ENCODE measurements at places on chromosomes 7 and 10.

DNA sequence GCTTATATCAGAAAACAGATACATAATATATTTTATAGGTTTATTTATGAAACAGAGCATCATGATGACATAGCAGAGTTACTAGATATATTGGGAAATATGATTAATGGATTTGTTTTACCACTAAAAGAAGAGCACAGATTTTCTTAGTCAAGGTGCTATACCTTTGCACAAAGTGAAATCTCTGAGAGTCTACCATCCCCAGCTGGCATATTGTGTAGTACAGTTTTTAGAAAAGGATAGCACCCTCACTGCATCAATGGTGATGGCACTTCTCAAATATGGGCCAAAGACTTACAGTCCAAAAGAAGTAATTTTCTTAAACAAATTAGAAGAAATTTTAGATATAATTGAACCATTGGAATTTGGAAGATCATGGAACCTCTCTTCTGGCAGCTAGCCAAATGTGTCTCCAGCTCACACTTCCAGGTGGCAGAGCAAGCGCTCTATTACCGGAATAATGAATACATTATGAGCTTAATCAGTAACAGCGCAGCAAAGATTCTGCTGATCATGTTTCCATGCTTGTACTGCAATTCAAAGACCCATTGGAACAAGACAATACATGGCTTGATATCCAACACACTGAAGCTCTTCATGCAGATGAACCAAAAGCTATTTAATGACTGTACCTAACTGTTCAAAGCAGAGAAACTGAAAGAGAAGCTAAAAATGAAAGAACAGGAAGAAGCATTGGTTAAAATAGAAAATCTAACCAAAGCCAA is 21.9 kb upstream of the CREB3L2 start:
- no peak for DNase-seq

GRCh38 chr7:150716939-150717338 is 526 bp downstream of the GIMAP1 start:
- no peak for DNase-seq

- DNase-seq, result no peak
Measured at GRCh38 chr10:132512693-132513345, 24.8 kb upstream of the INPP5A start.

GRCh38 chr7:99557940-99558305 is 519 bp upstream of the ZNF655 start:
- no peak for DNase-seq

DNA sequence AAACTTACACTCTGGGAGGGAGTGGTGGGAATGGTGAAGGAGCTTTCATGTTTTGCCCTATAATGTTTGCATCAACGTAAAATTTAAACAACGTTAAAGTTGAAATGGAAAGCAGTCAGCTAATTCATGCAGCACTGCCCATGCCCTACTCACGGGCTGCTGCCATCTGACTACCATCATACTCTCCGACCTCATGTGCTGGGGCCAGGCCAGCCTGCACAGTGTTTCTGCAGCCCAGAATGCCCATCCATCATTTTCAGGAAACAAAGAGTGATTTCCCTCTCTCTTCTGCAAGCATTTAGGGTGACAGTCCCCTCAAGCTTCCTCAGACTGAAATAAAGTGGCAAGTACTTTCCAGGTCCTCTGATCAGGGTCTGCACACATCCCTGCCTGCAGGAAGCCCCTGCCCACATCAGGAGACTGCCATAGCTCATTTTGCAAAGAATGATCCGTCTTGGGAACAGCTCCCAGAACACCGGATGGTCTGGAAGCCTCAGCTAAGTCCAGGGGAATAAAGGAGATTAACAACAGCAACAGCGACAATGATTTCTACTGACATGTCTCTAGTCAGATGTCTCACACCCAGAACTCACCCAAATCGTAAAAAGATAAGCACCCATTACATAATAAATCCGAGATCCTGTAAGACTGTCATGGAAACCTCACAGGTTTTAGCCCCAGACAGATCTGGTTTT is 40.3 kb downstream of the ARHGAP22 start:
- no peak for DNase-seq

- DNase-seq, result no peak
Measured at GRCh38 chr7:91875851-91876250, 4.7 kb downstream of the MTERF1 start.

DNA sequence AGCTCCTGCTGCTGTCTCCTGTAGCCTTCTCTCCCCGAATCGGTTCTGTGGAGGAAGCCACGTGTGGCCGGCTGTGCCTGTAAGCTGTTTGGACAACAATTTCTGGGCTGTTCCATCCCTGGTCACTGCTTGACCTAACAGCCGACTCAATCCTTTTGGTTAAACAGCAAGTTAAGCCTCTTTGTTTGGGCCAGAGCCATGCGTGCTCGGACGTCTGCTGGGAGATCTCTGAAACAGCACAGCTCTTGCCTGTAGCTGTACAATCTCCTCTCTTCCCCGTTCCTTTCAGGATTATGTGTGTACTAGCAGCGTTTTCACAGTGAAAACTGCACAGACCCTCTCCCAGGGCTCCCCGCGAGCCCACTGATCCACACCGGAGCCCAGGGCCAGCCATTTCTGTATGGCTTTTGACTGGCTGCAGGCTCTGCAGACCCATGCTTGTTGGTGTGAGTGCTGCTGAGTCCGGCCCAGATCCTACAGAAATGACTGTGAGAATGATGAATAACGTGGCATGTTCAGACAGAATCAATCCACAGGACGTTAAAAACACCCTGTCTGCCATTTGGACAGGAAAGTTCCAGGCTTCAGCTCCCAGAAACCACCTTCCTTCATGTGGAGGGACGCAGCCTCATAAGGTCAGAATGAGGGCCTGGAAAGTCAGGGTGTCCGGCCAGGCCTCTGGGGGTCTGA is 428.6 kb upstream of the ADARB2 start:
- DNase-seq, result no peak

DNA sequence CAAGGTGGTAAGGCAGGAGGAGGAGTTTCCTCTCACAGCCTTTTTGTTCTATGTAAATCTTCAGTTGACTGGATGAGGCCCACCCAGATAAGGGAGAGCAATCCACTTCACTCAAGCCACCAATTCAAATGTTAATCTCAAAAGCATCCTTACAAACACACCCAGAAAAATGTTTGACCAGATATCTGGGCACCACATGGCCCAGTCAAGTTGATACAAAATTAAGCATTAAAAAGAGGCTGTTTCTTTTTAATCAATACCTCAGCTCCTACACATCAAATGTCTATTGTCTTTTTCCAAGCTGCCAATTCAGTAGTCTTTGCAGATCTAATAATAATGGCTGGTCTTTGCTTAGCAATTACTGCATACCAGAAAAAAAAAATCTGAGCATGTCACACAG is 18.0 kb upstream of the LYZL1 start:
- DNase-seq, result no peak

Measured in activated naive CD4-positive, alpha-beta T cell treated with anti-CD3 and anti-CD28 coated beads for 36 hours (primary cell).